ENCODE measurements at places on chromosomes 1 and 21.

DNA sequence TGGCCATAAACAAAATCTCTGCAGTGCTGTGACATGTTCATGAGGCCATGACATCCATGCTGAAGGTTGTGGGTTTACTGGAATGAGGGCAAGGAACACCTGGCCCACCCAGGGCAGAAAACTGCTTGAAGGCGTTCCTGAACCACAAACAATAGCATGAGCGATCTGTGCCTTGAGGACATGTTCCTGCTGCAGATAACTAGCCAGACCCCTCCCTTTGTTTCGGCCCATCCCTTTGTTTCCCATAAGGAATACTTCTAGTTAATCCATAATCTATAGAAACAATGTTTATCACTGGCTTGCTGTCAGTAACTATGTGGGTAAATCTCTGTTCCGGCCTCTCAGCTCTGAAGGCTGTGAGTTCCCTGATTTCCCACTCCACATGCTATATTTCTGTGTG lies 28.9 kb upstream of the ABCD3 start:
- no peak for DNase-seq

DNA sequence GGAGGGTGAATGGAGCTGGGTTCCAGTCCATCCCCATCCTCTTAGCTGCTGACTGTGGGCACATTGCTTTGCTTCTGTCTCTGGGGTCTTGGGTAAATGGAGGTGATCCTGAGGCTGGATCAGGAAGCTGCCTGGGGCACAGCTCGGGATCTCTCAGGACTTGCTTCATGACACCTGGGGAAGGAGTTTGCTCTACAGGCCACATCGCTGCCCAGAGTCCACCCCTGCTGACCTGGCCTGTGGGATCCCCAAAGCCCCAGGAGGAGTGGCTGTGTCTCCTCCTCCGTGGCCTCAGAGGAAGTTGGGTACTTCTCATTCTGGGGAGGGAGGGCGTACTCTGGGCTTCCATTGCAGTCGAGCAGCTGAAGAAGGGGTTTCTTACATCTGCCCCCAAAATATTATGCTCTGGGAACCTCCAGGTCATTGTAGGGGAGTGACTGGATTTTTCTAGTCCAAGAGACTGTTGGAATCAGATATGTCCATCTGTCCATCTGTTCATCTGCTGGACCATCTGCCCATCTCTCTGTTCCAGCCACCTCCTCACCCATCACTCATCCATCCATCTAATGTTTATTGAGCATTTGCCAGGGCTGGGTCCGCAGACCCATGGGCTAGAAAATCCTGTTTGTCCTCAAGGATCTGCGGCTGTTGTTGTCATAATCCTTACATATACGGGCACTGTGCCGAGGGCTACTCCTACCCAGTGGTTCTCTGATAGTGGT lies 45.9 kb downstream of the ARHGEF10L start:
- DNase-seq: no peak

- no peak for DNase-seq
Measured at GRCh38 chr1:13605159-13605558, 21.5 kb downstream of the PDPN start.

GRCh38 chr21:42835611-42836401 lies 43.5 kb downstream of the WDR4 start:
- peak; percentile 6 for DNase-seq

- no peak for DNase-seq
Measured at GRCh38 chr1:207858806-207859205, 52.1 kb downstream of the CD34 start.

DNA sequence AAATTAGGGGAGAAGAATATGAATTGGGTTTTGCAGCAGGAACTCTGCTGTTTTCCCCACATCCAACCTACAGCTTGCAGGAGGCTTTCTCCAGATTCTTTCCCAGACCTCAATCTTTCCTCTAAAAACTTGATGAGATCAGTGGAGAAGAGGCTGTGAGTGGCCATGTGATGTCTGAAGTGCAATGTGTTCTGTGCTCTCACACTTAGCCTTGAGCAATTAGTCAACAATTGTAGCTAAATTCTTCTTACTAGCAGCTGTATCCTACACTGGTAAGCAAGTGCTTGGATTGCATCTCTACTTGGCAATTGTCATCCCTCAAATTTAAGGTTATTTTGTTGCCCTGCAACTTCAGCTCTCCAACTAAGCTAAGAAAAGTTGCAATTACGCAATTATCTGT lies 807.3 kb upstream of the RGS18 start:
- no peak for DNase-seq

DNA sequence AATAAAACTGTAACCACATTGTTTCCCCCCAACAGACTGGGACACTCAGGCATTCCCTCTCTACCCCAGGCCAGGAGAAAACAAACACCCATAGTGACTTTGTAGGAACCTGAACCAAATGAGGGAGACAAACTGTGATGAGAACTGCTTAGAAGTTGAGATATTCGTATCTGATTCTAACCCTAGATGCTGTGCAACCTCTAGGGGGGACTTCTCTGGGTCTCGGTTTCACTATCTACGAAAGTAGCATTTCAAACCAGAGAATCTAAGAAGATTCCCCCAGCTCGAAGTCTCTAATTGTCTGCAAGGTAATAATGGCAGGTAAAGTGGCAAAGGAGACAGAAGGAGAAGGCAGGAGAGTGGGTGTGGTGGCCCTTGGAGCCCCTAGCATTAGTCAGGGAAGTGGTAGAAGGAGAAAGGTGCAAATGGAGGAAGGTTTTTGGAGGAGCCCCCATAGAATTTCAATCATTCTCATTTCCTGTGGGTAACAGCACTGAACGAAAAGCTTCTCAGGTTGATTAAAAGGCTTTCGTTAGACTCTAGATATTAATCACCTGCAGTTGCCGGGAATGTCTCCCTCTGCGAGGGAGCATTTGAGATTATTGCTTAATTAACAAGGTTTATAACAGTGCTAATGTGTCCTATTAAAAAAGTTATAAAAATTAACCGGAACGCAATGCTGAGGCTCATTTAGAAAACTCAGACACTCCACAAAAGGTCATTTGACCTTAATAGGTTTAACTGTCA lies 46.4 kb downstream of the BEND5 start:
- DNase-seq: no peak

DNA sequence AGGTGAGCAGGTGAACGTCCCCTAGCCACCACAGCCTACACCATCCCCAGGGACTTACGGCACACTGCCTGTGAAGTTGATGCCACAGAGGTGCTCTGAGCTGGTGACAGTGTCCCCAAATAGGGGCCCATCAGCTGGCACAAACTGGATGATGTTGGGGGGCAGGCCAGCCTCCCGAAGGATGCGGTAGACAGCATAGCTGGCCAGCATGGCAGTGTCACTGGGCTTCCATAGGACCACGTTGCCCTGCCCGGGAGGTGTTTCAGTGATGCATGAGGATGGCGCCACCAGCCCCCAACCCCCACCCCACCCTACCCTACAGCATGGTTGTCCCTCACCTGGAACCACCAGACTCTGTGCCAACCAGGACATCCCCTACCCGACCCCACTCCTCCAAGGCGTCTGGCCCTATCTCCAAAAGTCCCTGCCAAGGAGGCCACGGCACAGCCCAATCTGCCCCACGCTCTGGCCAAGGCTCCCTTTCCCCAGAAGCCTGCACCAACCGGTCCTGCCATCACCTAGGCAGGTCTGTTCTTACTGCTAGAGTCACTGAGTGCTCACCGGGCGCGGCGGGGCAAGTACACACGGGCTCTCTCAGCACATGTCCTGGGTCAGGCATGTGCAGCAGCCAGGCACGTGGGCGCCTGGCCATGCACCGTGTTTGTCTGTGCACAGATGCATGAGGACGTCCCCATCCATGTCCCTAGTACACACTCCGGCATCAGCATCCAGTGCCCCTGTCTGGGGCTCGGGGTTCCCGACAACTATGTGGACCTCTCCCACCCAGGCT lies 20.5 kb downstream of the ALDH4A1 start:
- DNase-seq: no peak

GRCh38 chr1:209624558-209625549 lies 27.4 kb downstream of the LAMB3 start:
- DNase-seq: no peak

DNA sequence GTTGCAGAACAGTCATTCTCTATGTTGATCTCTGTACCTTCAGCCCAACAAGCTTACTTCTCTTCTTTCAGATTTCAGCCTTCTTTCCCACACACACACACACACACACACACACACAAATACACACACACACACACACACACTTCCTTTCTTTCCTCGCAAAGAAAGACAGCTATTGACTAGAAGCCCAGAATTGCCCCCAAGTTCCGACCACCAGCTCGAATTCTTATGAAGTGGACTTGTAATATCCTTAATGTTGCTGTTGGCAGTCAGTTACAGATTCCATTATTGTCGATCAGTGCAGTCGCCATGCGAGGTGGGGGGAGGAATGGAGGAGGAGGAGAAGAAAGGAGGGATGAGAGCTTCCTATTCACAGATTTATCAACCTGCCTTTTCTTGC lies 125.5 kb downstream of the CLEC20A start:
- DNase-seq: no peak

GRCh38 chr1:9676815-9677393 lies 25.4 kb downstream of the PIK3CD start:
- DNase-seq: no peak

- no peak for DNase-seq
Measured at GRCh38 chr1:113536182-113536780, 146.0 kb downstream of the MAGI3 start.

GRCh38 chr1:218711884-218712674 lies 366.9 kb downstream of the TGFB2 start:
- DNase-seq: no peak

GRCh38 chr1:61049850-61050540 lies 32.4 kb upstream of the NFIA start:
- DNase-seq: peak; percentile 97

- DNase-seq: no peak
Measured at GRCh38 chr21:42401154-42401553, 2.5 kb upstream of the UBASH3A start.

DNA sequence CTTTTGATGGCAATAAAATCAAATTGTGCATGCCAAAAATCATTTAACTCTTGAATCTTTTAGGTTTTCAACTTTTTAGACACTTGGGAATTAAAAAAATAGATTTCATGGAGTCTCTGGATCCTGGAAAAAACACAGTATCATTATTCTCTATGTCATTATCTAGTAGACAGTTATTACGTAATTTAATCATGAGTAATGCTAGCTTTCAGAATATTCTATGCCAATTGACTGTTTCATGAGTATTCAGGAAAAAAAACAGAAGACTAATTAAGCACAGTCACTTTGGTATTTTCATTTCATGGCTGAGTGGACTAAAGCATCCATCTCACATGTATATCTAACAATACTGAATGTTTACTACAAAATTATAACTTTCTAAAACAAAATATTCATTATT lies 44.0 kb downstream of the ODF2L start:
- no peak for DNase-seq

DNA sequence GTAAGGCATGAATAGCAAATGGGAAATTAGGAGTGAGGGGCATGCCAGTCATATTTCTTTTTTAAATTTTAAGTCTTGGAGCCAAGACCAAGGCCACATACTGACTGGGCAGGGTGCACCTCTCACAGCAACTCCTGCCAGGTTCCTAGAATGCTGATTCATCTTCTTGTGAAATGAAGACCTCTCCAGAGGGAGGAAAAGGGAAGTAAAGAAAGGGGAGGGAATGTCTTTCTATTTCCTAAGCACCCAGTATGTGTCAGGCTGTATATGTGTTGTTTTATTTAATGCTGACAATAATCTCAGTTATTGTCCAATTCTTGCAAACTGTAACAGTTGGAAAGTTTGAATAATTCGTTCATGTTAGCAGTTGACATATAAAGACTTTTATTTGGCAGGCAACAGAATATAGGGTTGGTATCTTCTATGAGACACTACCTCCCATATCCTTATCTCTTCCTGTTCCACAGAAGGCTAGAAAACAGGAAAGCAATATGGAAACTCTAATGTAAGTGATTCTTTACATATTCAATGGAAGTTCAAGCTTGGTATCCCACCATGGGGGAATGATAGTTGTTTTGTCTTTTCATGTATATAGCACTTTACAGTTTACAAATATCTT lies 259.1 kb upstream of the USP24 start:
- DNase-seq: no peak

DNA sequence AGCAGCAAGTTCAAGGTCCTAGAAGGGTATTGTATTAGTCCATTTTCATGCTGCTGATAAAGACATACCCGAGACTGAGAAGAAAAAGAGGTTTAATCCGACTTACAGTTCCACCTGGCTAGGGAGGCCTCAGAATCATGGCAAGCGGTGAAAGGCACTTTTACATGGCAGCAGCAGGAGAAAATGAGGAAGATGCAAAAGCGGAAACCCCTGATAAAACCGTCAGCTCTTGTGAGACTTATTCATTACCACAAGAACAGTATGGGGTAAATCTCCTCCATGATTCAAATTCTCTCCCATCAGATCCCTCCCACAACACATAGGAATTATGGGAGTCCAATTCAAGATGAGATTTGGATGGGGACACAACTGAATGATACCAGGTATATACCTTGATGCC lies 409.5 kb downstream of the NTNG1 start:
- no peak for DNase-seq

DNA sequence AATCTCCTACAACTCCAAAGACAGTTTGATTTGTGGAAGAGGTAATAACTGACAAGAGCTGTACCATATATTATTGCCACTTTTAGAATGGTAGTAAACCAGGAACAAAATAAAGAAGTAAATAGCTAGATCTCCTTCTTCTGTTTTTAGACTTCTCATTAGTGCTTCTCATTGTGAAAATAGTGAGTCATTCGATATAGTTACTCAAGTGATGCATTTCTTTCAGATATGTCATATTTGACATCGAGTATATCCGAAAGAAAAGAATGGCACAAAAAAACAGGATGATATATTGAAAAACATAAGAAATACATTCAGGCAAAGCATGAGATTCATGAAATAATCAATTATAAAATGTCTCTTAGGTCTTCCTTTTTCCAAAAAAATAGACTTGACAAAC lies 1346.1 kb downstream of the BRINP3 start:
- DNase-seq: no peak

DNA sequence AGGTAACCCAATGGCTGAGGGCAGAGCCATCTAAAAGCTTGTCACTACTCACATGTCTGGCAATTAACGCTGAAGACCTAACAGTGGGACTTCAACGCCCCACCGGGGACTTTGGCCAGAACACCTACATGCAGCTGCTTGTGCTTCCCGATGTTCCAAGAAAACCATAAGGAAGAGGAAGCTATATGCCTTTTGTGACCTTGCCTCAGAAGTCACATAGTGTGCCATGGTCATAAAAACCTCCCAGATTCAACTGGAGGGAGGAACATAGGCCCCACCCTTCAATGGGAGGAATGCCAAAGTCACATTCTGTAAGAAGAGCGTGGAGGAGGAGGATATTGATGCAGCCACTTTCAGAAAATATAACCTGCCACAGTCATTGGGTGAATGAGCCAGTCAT lies 147.8 kb upstream of the MAGI3 start:
- DNase-seq: no peak

DNA sequence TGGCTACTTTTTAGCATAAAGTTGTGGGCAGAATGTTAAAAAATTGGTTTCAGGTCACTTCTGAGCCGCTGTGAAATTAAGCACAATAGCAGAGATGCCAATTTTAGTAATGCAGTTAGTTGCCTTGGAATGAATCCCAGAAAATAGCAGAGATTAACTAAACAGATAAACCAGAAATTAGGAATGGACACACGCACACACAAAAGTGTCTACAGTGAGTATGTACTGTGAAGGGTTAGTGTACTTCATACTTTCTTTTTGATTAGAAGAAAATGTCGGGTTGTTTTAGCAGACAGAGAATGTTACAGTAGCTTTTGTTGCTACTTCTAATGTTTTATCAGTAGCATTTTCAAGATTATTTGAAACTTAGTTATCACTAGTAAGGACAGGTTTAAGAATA lies 106.7 kb downstream of the LEPR start:
- DNase-seq: no peak
